ENCODE measurements at places on chromosomes 2 and 18.

DNA sequence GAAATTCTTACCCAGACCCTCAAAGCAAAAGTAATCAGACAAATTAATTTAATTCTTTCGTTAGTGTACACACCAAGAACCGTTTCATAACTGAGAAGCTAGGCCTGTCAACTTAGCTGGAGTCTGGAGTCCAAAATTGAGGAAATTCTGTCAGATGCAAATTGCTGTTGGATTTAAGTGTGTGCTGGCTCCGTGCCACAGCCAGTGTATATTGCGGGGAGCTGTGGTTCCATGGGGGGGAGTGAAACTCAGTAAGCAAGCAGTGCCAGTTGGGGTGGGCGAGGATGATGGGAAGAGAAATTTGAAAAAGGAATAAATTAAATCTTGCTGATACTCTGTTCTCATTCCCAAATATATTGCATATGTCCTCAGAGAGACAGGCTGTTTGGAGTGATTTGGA, 4.0 kb downstream of the ARPC2 start:
- no peak for DNase-seq

GRCh38 chr2:231614559-231615057, 21.9 kb downstream of the TEX44 start:
- no peak for DNase-seq

DNA sequence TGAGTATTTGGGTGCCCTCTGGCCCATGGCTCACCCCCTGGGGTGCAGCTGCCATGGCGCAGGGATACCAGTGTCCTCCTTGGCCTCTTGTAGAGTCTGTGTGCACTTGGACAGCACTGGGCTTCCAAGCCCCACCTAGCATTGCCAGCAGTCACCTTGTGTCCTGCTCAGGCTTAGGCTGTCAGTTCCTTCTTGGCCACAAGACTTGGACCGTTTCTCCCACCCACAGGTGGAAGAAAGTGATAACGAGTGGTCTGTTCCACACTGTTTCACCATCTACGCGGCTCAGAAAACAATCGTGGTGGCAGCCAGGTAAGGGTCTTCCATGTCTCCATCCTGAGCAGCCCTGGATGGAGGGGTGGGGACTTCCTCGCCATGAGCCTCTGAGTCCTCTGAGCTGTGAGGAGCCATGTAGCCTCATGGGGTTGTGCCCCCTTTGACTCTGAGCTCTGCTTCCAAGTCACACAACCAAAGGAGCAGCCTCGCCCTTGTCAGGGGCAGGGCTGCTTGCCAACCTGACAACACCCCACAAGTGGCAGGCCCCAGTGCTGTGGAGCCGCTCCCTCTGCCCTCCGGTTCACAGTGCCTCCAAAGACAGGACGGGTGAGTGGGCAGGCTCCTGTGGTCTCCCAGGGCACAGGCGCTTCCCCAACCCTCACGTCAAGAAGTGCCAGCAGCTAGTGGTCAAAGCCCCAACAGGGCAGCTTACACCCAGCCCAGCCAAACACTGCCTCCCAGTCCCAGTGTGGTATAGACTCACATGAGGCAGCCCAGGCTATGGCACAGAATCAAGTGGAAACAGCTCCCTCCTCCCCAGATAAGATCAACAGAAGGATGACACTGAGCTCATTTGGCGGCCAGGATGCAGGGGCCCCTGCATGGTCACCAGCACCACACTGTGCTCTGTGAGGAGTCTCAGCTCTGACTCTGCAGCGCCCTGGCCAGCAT, 18.4 kb downstream of the STK25 start:
- no peak for DNase-seq

GRCh38 chr2:109144271-109144670, 15.3 kb downstream of the SH3RF3 start:
- no peak for DNase-seq

- no peak for DNase-seq
Measured at GRCh38 chr2:105577762-105578161, 166.9 kb upstream of the NCK2 start.

Measured in AG09319 (cell line).